ENCODE measurements at places on chromosomes 7 and 10. TPM values are rescaled to one million over a fixed set of nuclear protein-coding genes. Genes with fewer than 3 reads are reported as not detected.

DNA sequence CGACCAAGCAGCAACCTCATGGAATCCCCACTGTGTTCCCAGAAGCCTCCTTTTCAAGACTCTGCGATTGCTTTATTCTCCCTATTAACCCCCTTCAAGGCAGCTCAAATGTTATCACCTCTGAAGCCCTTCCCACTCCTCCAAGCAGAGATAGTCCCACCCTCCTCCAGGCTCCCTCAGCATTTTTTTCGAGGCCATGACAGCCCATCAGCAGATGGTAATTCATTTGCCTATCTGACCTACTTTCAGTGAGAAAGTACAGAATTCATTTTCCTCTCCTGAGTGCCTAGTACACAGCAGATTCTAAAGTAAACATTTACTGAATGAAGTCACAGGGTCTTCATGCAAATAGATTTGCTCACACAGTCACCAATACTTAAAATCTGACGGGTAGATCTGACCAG lies 47.8 kb downstream of the HERPUD2 start:
- DNase-seq, result no peak

- peak; percentile 66 for DNase-seq
Observed at GRCh38 chr10:96229568-96230030, 41.8 kb downstream of the BLNK start.

- no peak for DNase-seq
Observed at GRCh38 chr7:50119815-50120637, 27.0 kb upstream of the ZPBP start.

INMT gene
- 0.36 TPM for total RNA-seq

ACTL6B gene
- not detected for total RNA-seq

HTR7 gene
- 0.08 TPM for total RNA-seq

GRCh38 chr7:130222-130572 lies 62.2 kb upstream of the FAM20C start:
- DNase-seq, result no peak

DNA sequence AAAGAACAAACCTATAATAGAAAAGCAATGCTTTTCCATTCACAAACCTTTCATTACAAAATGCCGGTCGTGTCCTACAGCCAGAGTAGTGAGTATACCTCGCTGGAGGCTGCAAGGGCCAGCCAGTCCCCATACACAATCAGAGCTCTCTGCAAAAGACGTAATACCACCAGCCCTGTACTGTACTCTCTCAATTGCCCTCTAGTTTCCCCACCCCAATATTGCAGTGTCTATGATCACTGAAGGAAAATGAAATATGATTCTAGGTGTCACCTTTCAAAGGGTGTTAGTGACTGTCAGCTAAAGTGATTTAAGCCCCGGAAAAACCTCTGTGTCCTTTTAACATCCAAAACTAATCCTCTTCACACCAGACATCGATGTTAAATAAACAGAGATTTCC lies 24.8 kb downstream of the PLXNA4 start:
- no peak for DNase-seq

HOGA1 gene
- total RNA-seq, result not detected

STEAP1B gene
- not detected for total RNA-seq

- DNase-seq, result no peak
Observed at GRCh38 chr10:65518379-65518778, 1407.5 kb upstream of the LRRTM3 start.

GRCh38 chr7:139708541-139708940 lies 69.3 kb downstream of the HIPK2 start:
- no peak for DNase-seq

GRCh38 chr7:26991796-26992195 lies 104.0 kb downstream of the HOXA1 start:
- no peak for DNase-seq

- DNase-seq, result no peak
Observed at GRCh38 chr7:73881352-73882046, 20.5 kb downstream of the TMEM270 start.

OR9A2 gene
- not detected for total RNA-seq

DNA sequence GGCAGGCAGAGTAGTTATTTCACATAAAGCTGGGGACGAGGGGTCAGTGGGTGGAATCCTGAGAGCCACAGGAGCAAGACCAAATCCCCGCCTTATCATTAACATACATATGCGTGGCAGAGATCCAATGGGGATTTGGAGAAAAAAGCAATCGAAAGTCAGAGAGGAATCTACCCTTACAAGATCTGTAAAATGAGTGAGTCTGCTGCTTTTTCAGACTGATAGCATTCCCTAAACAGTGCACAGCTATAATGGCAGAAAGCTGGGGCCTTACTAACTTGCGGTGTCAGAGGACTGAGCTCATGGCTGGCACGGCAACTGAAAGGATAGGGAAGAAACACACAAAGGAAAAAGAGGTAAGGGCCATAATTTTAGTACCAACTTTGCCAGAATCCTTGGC lies 25.0 kb downstream of the GPR22 start:
- no peak for DNase-seq

EBLN1 gene
- total RNA-seq, result not detected

INSIG1 gene
- 60.9 TPM for total RNA-seq

ACSM6 gene
- total RNA-seq, result not detected

DNA sequence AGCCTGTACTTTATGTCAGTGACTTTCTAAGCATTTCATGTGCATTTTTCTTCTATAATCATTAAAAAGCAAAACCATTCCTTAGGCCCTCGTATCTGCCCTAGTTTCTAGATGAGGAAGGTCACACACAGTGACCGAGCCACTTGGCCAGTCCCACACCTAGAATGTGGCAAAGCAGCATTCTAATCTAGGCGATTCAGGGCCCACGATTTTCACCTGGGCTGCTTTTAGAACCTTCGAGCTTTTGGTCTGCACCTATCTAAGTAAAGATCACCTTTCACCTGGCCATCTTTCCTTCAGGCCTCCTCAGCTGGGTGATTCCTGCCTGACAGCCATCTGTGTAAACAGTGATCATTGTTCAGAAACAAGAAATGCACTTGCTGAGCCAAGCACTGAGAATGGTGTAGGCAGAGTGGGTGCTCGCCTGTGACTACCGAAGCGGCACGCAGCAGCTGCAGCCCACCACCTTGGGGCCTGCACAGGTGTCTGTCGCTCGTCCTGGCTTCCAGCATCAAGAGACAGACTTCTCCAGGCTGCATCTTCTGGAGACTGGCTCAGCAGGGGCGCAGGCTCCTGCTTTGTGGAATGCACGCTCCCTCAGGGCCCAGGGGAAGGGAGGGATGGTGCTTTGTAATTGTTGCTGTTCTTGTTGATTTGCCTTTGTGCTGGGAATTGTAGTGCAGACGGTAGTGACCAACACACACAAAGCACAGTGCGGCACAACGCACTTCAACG lies 149.0 kb upstream of the INSYN2A start:
- DNase-seq, result no peak

CRYGN gene
- 0.14 TPM for total RNA-seq

GRCh38 chr7:35988105-35988504 lies 164.9 kb upstream of the EEPD1 start:
- no peak for DNase-seq

GRCh38 chr7:132205509-132205908 lies 370.8 kb downstream of the PLXNA4 start:
- DNase-seq, result no peak

GRCh38 chr7:26949319-26949718 lies 84.9 kb upstream of the SKAP2 start:
- DNase-seq, result no peak

PLPP4 gene
- not detected for total RNA-seq

DNA sequence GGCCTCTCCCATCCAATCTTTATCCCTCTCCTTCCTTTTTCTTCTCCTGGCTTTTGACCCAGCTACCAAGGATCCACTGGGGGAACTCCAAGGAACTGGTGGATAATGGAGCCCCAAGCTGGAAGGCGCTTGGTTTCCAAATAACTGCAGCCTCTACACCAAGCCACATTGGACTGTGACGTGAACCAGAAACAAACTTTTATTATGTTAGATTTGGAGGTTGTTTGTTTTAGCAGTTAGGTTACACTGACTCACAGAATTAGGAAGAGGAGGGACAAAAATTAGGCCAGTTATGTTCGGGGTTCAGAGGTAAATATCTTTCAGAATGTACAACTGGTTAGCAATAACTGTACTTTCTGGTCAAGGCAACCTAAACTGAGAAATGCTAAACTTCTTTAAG lies 21.3 kb upstream of the ANK3 start:
- DNase-seq, result no peak

GRCh38 chr7:105931179-105931578 lies 31.9 kb upstream of the CDHR3 start:
- no peak for DNase-seq

- no peak for DNase-seq
Observed at GRCh38 chr10:99172950-99173349, 62.7 kb downstream of the HPSE2 start.

MMP21 gene
- 0.16 TPM for total RNA-seq

DNA sequence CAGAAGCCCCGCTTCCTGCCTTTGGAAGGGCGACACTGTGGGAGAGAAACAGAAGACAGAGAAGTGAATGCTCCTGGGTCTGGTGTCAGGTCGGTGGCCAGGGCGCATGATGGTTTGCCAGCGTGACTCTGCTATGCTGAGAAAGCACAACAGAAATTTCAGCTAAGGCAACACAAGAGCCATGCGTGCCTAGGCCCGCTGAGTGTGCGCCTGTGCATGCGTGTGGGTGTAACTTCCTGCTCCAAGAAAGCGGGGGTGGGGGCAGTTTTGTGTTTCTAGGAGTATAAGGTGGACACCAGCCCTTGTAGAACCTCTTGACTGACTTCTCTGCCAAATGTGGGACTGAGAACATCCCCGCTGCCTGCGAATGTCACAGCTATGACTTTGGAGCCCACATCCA lies 6.2 kb downstream of the IGFBP3 start:
- DNase-seq, result no peak

ADAMTS14 gene
- total RNA-seq, result not detected

CYP3A7 gene
- total RNA-seq, result not detected

TMEM176A gene
- not detected for total RNA-seq

DNA sequence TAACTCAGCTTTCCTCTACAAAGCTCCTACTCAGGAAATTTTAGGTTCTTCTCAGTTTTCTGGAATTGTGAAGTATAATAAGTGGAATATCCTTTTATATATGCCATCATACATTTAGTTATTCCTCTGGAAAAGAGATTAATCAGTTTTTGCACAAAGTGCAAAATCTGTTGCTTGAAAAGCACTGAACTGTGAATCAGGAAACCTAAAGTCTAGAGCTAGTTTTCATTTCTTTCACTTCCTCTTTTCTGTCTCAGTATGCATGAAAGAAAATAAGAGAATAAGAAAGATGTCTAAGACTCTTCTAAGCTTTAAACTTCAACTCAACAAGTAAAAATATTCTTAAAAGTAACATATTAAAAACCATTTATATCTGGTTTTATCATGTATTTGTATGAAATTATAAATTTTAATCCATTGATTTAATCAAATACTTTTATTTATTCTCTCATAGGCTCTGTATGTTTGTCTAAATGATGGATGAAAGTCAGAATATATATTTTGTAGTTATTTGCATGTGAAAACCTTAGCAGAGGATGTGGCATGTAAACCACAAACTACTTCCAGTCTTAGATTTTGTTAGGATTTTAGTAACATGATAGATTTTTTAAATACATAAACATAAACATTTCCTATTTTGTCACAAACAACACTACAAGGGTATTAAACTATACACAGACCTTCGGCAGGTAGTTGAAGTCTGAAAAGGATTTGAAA lies 1073.0 kb downstream of the XPNPEP1 start:
- DNase-seq, result no peak

- DNase-seq, result no peak
Observed at GRCh38 chr10:123100030-123100762, 35.6 kb upstream of the HMX3 start.

- DNase-seq, result no peak
Observed at GRCh38 chr10:22427890-22428571, 82.7 kb downstream of the SPAG6 start.

GRCh38 chr7:55020466-55020871 lies 1.7 kb downstream of the EGFR start:
- no peak for DNase-seq

GRCh38 chr7:94059746-94060145 lies 55.6 kb upstream of the BET1 start:
- DNase-seq, result no peak

DNA sequence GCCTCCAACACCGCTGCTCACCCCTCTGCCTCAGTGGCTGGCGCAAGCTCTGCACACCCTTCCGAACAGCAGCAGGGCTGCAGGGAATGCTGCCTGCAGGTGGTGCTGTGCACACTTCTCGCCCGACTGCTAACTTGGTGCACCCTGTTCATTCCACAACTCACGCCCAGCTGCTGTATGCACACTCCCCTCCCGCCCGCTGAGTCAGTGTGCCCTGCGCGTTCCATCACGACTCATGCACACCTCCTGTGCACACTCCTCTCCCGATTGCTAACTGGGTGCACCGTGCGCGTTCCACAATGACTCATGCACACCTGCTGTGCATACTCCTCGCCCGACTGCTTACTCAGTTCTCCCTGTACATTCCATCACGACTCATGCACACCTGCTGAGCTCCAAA lies 21.5 kb downstream of the ADARB2 start:
- no peak for DNase-seq

DNA sequence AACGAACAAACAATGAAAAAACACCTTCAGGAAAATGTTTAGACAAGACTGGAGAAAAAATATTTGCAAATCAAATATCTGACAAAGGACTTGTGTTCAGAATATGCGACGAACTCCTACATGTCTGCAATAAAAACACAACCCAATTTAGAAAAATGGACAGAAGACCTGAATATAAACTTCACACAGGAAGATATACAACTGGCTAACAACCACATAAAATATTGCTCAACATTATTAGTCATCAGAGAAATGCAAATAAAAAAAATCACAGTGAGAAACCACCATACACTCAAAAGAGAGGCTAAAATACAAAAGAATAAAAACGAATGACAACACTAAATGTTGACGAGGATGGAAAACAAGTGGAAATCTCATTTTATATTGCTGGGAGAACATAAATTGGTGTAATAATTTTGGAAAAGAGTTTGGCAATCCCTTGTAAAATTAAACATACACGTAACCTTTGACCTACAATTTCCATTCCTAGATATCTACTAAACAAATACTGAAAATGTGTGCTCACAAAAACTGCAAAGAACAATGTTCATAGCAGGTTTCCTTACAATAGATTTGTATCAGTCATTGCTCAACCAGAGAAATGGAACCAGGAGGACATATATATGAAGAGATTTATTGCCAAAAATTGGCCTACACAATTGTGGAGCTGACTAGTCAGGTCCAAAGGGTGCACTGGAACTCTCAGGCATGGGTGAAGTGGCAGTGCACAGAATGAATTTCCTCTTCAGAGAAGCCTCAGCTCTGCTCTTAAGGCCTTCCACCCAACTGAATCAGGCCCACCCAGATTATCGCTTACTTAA lies 82.9 kb upstream of the OGDHL start:
- DNase-seq, result no peak

DNA sequence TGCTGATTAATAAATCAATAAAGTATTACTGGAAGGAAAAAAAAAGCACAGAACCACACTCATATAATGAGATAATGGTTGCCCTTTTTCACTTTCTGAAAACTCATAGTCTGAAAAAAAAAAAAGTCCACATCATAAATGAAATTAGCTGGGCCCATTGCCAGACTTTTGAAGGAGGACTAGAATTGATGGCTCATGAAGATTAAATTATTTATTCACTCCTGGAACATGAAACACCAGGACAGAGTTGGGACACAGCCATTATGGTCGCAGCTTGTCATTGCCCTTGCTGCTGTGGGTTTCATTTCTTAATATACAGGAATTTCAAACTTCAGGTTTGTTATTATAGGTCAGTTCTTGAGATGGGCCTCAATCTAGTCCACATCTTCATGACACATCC lies 91.9 kb downstream of the CNTNAP2 start:
- DNase-seq, result no peak

Data from CD4-positive, alpha-beta T cell (primary cell).